ENCODE measurements at places on chromosomes 13 and 19.

DNA sequence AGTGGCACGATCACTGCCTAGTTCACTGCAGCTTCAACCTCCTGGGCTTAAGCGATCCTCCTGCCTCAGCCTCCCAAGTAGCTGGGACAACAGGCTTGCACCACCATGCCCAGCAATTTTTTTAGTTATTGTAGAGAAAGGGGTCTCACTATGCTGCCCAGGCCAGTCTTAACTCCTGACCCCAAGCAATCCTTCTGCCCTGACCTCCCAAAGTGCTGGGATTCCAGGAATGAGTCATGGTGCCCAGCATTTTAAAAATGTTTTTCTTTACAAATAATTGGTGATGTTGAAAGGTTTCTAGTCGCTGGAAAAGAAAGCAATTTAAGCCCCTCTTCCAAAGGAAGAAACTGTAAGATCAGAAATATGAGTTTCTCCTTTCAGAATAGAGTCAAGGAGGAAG is 19.4 kb downstream of the DYRK1B start:
- no peak for DNase-seq

DNA sequence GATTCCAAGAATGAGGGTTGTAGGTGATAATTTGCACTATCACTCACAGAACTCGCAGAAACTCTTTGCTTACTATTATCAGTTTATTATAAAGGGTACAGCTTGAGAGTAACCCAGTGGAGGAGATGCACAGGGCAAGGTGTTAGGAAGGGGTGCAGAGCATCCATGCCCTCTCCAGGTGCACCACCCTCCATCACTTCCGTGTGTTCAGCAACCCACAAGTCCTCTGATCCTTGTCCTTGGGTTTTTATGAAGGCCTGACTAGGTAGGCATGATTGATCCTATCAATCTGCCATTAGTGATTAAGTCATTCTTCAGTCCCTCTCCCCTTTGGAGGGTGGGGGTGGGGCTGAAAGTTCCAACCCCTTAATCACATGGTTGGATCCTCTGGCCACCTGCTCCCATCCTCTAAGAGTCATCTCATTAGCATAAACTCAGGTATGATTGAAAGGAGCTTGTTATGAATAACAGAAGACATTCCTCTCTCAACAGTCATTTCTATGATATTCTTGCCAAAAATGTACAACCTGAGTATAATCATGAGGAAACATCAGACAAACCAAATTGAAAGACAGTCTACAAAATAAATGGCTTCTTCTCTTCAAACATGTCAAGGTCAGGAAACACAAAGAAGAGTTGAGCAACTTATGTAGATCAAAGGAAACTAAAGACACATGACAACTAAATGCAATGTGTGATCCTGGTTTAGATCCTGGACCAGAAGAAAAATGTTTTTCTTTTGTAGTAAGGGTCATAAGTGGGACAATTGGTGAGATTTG is 225.4 kb downstream of the PCCA start:
- DNase-seq = no peak

DNA sequence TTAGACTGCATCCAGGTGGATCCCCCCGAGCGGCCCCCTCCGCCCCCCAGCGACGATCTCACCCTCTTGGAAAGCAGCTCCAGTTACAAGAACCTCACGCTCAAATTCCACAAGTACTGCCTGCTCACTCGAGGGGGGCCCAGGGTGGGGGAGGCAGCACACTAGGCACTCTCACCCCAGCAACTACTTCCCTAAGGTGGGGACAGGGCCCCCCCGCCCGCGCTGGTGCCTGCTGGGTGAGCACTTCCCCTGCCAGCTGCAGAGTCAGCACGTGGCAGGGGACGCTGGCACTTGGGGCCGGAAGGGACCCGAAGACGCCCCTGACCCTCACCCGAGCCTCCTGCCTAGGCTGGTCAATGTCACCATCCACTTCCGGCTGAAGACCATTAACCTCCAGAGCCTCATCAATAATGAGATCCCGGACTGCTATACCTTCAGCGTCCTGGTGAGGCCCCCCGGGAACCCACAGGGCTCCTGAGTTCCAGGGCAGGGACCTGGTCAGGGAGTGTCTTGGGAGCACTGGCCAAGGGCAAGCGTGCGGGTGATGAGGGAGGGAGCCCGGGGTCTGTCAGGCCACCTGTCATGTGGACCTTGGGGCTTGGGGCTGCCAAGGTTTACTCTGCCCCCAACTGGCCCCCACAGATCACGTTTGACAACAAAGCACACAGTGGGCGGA is 5.2 kb downstream of the MCOLN1 start:
- DNase-seq = no peak

GRCh38 chr19:50952910-50953309 is at the start of gene KLK5:
TSS of gene KLK5 (minus strand) at chr19:50953038. CDS start at chr19:50952657, 381 bp downstream.
- no peak for DNase-seq

- peak; percentile 52 for DNase-seq
Measured at GRCh38 chr19:4304538-4305256, at the start of gene FSD1. TSS of gene FSD1 (plus strand) at chr19:4304598. CDS start at chr19:4304747, 149 bp downstream.

DNA sequence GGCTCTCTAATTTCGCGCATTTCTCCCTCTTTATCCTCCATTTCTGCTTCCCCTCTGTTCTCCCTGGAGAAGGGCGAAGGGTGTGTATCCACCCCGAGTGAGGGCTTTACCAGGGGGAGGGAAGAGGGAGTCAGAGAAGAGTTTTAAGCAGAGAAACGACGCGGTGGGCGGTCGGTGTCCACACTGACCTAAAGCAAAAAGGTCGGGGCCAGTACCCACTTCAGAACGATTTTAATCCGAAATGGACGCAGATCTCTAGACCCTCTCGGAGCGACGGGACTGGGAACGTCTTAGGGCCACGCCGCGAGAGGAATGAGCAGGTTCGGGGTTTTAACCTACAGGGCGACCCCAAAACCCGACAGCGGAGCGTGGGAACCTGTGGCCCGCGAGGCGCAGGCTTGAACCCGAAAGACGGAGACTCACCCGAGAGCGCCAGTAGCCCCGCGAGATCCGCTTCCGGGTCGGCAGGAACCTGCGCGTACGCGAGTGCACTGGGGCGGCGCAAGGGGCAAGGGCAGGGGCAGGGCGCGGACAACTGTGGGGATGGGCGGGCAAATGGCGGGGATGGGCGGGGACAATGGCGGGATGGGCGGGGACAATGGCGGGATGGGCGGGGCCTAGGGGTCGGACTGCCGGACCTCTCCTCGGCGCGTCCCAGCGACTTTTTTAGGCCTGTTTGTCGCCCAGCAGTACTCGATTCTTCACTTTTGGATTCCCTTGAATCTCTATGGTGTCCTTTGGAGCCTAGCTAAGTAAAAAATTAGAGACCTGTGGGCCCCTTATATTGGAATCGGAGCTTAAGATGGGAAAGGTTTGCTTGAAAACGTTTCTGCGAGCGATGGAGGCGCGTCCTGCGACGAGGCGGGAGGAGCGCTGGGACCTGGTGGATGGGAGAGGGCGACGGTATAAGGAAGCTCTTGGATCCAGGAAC is at the start of gene ZNF677:
TSS of gene ZNF677 (minus strand) at position 463 of the 931 bp plus-strand sequence. CDS start 3,323 bp downstream, outside the sequence.
- peak; percentile 68 for DNase-seq

DNA sequence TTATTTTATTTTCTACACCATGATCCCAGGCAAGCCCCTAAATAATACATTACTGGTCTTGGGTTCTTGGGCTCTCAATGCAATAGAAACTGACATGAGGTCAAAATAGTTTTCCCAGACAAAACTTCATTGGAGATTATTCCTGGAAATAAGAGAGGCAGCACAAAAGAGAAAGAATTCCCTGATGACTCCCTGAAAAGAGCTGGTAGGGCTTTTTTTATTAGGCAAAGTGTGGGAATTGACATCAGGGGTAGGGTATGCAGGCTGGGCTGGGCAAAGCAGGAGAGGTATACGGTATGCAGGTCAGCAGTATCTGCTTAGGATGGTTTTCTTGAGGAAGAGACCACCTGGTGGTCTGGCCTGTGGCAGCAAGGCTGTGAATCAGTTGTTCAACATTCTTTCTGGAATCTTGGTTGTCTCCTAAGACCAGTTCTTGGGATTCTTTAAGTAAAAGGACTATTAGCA is 9.3 kb upstream of the IGFL3 start:
- no peak for DNase-seq

GRCh38 chr19:12793290-12794195 is 2.3 kb downstream of the JUNB start:
- DNase-seq = peak; percentile 88

DNA sequence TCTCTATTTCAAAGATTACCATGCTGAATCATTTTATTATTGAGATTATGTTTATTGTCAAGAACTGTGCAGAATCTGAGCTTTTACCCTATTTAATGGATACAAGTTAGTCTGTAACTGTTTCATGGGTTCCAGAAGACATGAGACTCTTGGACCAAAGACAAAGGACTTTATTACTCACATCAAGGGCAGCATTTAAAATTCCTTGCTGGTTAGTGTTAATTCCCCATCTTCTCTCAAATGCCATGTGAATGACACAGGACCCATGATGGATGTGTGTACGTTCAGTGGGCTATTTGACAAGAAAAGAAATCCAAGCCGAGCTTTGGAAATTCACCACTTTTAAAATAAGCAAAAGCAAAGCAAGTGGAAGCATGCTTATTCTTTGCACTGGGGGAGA is 139.9 kb downstream of the PCDH20 start:
- DNase-seq = no peak

DNA sequence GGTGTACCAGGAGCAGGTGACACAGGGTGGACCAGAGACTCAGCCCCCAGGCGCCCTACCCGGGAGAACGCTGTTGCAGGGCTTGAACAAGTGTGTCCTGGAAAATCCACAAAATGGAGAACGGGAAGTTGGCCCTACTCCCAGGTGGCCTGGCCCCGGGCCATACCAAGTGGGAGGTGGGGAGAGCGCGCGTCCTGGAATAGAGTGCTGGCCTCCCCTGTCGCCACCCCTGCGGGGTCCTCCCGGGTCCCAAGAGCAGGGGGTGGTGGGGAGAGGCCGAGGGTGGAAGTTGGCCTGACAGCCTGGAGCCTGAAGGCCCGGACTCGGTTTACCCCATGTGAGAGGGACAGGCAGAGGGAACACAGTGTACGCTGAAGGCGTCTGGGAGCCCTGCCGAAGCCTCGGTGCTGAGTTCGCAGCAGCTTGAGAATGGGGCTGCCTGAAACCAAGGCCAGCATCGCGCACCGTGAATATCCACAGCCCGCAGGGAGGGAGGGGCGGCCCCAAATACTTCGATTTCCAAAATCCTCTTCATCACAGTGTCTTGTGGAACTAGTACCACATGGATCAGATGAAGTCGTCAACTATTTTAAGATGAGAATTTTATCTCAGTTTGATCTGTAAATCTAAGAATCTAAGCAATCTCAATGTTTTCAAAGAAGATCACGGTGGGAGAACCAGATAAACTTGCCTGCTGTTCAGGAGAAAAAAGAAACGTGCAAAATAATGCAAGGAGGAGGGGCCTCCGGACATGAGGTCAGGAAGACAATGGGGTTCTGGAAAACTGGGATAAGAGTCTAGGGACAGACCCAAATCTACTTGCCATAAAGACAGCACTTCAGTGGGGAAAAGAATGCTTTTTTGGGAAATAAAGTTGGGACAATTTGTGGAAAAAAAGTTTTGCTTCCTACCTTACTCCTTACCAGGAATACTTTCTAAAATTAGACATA is 10.4 kb upstream of the KLF16 start:
- no peak for DNase-seq

All from T-helper 2 cell (primary cell).